ENCODE measurements at places on chromosomes 11 and 22.

- DNase-seq, result no peak
Observed at GRCh38 chr11:28559492-28559891, 451.3 kb downstream of the METTL15 start.

GRCh38 chr11:119422809-119423508, at the start of gene THY1:
THY1 (minus strand) TSS chr11:119423172; CDS start chr11:119420905, 2,267 bp downstream.
- no peak for DNase-seq

GRCh38 chr11:13315517-13316432, 38.2 kb downstream of the BMAL1 start:
- DNase-seq, result no peak

DNA sequence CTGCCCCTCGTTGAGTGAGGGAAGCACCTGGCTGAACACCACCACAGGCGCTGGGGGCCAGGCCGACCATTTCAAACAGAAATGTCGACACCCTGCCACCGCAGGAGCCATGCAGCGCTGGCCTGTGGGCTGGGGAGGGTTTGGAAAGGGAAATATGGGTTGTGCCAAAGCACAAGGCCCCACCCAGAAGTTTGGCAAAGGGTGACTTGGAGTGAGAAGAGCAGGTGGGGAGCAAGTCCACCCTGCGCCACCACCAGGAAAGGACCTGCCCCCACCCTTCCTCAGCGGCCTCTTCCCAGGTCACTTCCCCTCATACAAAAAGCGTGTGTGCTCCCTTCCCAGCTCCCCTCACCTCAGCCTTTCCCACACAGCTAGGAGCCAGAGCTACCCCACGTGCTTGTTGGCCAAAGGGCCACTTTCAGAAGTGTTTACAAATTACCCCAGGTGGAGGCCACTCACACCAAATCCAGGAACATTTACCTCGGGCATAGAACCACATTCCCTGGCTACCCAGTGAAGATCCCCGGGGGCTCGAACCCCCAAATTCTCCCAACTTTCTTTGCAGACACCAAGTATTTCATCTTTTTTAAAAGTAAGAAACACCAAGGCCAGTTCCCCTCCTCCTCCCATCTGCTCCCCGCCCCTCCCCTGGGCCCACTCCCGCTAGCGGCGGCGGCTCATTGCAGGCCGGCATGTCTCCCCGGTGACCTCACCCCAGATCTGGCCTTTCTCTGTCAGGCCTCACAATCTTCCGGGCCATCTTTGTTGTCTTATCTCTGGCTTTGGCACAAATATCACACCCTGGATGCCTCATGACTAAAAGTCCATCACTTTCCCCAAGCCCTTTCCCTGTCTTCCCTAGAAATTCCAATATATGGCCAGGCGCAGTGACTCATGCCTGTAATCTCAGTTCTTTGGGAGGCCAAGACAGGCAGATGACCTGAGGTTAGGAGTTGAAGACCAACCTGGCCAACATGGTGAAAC, 20.5 kb upstream of the SCGB1A1 start:
- no peak for DNase-seq

DNA sequence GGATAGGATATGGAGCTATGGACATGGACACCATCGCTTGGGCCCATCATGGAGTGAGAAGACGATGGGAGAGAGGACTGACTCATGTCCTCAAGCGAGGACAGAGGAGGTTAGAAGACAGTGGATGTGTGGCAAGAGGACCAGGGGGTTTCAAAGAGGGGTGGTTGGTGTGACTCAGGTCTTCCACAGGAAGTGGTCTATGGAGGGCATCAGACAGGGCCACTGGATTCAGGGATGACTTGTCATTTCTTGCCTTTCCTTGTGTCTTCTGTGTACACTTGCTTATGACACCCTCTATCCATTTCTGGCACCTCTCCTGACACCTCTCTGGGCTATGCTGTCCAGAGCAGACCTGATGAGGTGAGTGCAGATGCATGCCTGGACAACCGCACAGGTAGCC, 115.4 kb downstream of the OSBP2 start:
- DNase-seq, result no peak

DNA sequence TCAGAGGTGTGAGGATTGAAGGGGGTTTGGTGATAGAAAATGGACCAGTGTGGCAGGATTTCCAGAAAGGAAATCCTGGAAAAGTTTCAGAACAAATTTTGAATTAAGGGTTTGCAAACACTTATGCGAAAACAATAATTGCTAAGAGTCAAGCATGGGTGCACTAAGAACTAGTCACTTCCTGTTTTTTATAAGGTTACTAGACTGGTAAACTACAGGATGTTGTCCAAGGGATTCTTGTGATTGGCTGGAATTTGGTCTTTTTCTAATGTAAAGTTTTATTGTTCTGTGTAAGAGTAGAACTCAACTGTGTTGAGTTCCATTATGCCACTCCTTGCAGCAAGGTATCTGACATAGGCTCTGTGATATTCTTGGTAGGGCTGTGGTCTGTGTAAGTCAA, 54.1 kb downstream of the LIF start:
- DNase-seq, result no peak

GRCh38 chr11:10866893-10867331, 9.1 kb upstream of the ZBED5 start:
- DNase-seq, result no peak

- no peak for DNase-seq
Observed at GRCh38 chr22:42743501-42743991, 22.9 kb upstream of the A4GALT start.

DNA sequence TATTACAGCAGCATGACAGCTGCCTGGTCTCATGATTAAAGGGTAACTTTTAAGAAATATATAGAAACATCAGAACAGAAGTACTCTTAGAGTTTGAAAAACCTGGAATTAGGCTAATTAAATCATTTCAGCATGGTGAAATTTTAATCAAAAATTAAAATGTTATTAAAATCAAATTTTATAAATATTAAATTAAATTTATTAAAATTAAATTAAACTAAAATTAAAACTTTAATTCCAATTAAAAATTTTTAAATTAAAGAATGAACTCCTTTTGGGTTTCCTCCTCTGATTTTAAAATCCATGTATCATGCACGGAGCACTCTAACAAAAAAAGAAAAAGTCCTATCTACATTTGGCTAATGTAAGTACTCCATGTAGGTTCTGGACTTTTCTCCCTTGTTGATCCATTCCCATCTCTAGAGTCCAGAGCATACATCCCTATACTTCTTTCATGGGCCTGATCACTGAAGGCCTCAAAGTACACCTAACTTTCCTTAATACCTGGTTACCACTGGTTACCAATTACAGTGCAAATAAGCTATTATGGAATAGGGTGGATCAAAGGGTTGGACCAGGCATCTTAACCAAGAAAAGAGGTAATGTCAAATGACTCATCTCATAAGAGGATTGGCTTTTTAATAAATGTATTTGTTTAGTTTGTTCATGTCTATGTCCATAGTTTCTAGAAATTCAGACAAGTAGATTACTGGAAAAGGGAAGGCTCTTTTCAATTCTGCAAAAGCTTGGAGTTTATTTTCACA, 48.4 kb upstream of the MUC15 start:
- DNase-seq, result no peak
